ENCODE measurements at places on chromosomes 16 and 17. TPM values are rescaled to one million over a fixed set of nuclear protein-coding genes. Genes with fewer than 3 reads are reported as not detected.
A peak's percentile ranks its signal among the peaks of the same experiment; 100 is the strongest.

TVP23A gene
- 1.3 TPM for total RNA-seq

SPATA32 gene
- not detected for total RNA-seq

RHBDL3 gene
- total RNA-seq = 15.0 TPM

KRTAP16-1 gene
- not detected for total RNA-seq

UMOD gene
- not detected for total RNA-seq

SEPTIN12 gene
- not detected for total RNA-seq

HSPB9 gene
- not detected for total RNA-seq

SP6 gene
- total RNA-seq = 0.50 TPM

UNC119 gene
- 13.6 TPM for total RNA-seq

MYO15B gene
- total RNA-seq = 88.4 TPM

LITAFD gene
- not detected for total RNA-seq

NUPR1 gene
- 90.2 TPM for total RNA-seq

- DNase-seq = no peak
Observed at GRCh38 chr16:15708997-15709396, 59.0 kb downstream of the NDE1 start.

DNA sequence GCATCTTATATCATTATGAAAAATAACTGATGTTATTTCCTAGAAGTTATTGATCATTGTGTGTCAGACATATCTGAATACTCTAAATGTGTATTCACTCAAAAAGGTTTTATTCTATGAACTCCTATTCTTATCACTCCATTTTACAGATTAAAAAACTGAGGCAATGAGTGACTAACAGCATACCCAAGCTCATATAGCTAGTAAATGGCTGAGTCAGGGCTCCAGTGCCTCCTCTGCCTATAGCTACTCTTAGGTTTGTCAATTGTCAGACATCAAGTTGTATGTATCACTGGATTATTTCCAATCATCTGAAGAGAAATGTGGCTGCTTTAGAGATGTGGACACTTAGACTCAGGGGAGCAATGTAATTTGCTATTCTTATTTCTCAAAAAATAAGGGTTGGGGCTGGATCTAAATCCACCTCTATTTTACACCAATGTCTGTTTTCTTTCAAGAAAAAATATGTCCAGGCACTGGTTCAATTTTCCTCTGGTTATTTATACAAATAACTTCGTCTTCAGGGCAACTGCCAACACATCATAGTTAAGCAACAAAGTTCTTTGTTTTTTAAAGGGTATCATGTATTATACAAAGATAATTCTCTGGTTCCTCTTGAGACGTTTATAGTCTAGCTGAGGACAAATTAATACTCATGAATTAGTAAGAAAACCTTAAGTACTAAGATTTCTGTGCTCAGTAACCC is 328.9 kb upstream of the MAF start:
- DNase-seq = no peak

DNA sequence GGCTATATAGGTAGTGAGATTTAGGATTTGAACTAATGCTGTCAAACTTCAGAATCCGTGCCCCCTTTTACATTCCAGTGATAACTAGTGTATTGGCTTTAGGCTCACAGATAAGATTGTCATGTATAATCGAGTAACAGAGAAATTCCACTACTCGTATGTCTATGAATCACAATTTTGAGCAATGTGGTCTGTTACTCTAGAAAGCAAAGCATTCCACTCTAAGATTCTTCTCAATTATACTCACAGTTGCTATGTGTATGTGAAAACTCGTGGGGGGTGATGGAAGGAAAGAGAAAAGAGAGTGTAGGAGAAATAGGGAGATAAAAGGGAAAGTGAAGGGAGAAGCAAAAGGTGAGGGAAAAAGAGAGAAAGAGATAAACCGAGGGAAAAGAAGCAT is 1175.1 kb upstream of the GOT2 start:
- DNase-seq = no peak

DNA sequence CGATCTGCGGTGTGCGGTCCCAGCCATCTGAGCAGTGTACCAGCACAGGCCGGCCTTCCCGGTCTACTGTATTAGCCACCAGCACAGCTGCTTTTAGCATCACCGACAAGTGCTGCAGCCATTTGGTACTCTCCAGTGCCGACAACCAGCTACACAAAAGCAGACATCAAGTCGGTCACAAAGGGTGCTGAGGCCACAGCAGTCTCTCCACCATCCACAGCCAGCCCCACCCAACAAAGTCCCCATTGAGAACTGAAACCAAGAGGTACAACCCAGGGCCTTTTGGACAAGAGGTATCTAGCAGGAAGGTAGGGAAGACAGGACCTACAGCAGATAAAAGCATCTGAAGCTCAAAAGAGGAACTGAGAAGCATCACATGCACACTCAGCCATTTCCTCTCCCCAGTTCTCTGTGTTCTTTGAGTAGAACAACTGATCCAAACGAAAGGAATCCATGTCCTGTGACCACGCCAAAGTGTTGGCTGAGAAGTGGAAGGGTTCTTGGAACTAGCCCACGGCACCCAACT is 9.5 kb downstream of the MTMR4 start:
- no peak for DNase-seq

GRCh38 chr17:27573548-27573947 is 57.4 kb upstream of the LGALS9 start:
- DNase-seq = no peak

DNA sequence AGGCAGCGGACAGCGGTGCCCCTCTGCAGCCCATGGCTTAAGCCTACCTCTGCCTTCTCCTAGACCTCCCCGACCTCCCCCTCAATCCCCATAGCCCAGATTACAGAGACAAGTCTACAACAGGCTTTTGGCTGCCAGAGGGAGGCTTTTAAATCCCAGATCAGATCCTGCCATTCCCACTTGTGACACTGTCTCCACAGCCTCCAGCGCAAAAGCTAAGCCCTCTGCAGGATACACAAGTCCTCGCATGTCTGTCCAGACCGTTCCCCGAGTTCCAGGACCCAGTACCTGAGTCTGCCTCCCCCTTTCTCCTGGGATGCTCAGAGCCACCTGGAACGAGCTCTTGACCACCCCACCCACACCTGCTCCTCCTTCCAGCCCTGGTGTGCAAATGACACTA is 31.2 kb downstream of the VAC14 start:
- DNase-seq = no peak

- DNase-seq = no peak
Observed at GRCh38 chr16:4623593-4623992, 1.0 kb upstream of the MGRN1 start.

- DNase-seq = no peak
Observed at GRCh38 chr17:69501591-69502468, 87.3 kb downstream of the MAP2K6 start.

DNA sequence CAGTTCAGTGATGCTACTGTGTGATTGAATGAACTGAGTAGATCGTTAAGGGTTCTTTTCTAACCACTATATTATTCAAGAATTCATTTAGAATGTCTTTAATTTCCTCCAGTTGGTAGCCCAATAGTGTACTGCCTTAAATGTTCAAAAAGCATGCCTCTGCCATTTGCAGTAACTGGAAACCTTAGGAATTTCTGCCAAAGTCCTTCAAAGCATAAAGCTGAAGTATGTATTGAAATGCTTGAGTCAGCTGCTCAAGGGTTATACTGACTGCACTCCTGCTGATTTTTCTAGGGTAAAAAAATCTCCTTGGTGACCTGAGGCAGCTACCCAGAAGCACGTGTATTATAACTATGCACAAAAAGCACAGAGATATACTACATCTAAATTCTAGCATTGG is 56.5 kb downstream of the SNTB2 start:
- DNase-seq = no peak

- DNase-seq = no peak
Observed at GRCh38 chr17:48373130-48373830, 56.7 kb downstream of the SKAP1 start.

DNA sequence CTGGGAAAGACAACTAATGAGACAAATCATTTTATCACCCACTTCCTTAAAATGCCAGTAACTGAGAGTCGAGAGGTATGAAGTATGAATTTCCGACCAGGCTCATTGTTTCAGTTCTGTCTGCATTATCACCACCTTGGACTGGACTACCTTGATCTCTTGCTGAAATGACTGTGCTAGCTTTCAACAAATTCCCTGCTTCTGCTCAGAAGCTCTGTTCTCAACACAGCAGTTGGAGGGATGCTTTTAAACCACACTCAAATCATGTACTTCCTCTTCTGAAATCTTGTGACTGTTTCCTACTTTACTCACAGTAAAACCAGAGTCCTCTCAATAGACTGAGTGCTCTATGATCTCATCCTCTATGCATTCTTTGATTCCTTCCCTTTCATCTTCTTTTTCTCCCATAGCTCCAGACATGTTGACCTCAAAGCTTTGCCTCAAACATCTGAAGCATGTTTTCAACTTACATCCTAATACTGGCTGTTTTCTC is 195.8 kb downstream of the KCNJ2 start:
- DNase-seq = no peak

- no peak for DNase-seq
Observed at GRCh38 chr16:11147754-11148444, 108.1 kb downstream of the SOCS1 start.

DNA sequence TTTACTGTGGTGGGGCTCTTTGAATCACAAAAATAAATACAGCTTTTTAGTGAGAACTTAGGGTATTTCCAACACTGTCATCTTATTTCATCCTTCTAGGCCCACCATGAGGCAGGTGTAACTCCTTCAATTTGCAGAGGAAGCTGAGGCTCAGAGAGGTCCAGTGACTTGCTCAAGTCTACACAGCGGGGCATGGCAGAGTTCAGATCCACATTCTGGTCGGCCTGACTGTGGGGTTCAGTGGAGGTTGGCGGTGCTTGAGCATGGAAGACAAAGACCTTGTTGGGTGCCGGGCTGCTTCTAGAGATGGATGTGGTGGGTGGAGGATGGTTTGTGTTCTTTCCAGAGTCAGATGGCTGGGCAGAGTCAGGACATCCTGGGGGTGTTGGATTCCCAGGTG is 39.8 kb downstream of the PLCG2 start:
- no peak for DNase-seq

DNA sequence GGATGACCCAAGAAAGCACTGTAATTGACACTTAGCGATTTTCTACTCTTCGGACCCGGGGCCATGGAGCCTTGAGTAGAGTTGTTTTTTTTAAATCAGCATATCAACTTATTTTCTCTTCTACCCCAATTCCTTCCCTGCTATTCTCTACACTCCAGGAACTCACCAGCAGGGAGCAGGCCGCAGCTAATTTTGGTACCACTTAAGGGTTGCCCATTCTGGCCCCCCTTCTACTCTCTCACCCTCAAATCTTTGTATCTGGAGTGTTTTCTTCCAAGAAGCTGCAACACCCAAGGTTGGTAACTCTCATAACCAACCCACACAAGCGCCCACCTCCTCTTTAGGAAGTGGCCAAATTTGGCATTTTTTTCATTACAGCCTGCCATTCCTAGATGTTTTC is 5.5 kb upstream of the ERAL1 start:
- no peak for DNase-seq

GRCh38 chr17:48494335-48494734 is 36.5 kb downstream of the HOXB1 start:
- no peak for DNase-seq

GRCh38 chr17:43570518-43570928 is 24.4 kb upstream of the ETV4 start:
- no peak for DNase-seq

DNA sequence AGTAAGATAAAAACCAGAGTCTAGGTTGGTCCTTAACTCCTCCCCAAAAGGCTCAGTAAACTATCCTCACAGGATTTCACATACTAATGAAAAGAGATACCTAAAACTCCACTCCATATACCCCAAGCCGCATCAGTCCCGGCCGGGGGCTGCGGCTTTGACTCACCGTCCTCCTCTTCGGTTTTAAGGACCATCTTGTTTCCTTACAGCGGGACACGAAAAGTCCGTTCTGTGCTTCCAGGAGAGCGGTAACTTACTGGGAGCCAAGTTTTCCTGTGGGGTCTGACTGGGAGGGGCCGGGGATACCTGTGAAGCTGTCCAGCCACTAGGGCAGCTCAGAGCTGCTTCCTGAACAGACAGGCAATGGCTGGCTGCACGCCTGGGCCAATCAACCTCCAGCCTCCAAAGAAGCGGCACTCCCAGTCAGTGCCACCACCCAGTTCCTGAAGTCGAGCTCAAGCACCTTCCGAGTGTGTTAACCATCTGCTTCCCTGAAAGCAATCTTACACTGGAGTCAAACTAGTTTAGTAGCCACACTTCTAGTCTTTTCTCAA is 45.5 kb downstream of the CYTH1 start:
- peak; percentile 84 for DNase-seq

GRCh38 chr16:50301626-50302471 is 35.5 kb downstream of the ADCY7 start:
- no peak for DNase-seq

GRCh38 chr17:57442914-57443571 is 186.7 kb downstream of the MSI2 start:
- peak; percentile 59 for DNase-seq

DNA sequence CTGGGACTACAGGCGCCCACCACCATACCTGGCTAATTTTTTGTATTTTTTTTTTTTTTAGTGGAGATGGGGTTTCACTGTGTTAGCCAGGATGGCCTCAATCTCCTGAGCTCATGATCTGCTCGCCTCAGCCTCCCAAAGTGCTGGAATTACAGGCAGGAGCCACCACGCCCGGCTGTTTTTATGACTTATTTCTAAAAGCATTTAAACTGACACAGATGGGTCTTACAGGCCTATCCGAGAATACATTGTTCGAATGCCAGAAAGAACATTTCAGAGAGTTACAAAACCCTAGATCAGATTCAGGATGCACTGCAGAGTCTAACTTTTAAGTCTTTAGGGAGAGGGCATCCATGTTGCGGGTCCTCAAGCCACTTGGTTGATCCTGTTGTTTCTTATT is 234.7 kb upstream of the MAF start:
- DNase-seq = no peak

GRCh38 chr16:48879223-48880122 is 269.5 kb upstream of the N4BP1 start:
- DNase-seq = no peak

- DNase-seq = no peak
Observed at GRCh38 chr17:12310811-12311210, 290.1 kb downstream of the MAP2K4 start.

- DNase-seq = no peak
Observed at GRCh38 chr17:8542599-8543502, 87.7 kb downstream of the MYH10 start.

DNA sequence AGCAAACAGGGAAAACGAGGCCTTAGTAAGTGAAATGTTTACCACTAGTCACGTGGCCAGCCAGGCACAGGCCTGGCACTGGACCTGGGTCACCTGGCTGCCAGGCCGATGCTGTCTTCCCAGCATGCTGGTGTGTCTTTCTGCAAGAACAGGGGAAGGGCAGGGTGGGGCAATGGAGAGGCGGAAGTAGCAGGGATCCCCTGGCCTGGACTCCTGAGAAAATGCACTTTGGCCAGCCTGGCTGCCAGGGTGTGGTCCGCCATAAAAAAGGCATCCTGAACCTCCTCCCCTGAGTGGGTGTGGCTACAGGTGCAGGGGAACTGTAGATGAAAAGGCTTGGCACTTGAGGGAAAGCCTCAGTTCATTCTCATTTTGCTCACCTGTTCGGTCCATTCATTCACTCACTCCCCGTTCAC is 1.0 kb upstream of the ANKRD40CL start:
- no peak for DNase-seq

Data from left cardiac atrium (tissue), 4 donors.